ENCODE measurements at places on chromosomes 2 and 18.

GRCh38 chr2:222790932-222791331 lies 69.9 kb upstream of the ACSL3 start:
- no peaks in the 10 kb centered on the region for H3K36me3 ChIP-seq
- H3K4me3 ChIP-seq: no peak overlapping the region
- no peak overlapping the region for H3K27ac ChIP-seq
- H3K27me3 ChIP-seq: no peaks in the 10 kb centered on the region
- no peak for DNase-seq
- peaks cover 12% of the 10 kb centered on the region for H3K4me1 ChIP-seq

GRCh38 chr2:32715981-32716380 lies 88.1 kb downstream of the TTC27 start:
- no peaks in the 10 kb centered on the region for H3K27me3 ChIP-seq
- no peak overlapping the region for H3K4me3 ChIP-seq
- H3K36me3 ChIP-seq: peaks cover 56% of the 10 kb centered on the region
- H3K4me1 ChIP-seq: peaks cover 12% of the 10 kb centered on the region
- no peak overlapping the region for H3K27ac ChIP-seq
- no peak for DNase-seq

GRCh38 chr2:195003881-195004471 lies 653.0 kb upstream of the SLC39A10 start:
- H3K4me3 ChIP-seq: no peak overlapping the region
- no peak overlapping the region for H3K27ac ChIP-seq
- DNase-seq: no peak
- no peaks in the 10 kb centered on the region for H3K27me3 ChIP-seq

DNA sequence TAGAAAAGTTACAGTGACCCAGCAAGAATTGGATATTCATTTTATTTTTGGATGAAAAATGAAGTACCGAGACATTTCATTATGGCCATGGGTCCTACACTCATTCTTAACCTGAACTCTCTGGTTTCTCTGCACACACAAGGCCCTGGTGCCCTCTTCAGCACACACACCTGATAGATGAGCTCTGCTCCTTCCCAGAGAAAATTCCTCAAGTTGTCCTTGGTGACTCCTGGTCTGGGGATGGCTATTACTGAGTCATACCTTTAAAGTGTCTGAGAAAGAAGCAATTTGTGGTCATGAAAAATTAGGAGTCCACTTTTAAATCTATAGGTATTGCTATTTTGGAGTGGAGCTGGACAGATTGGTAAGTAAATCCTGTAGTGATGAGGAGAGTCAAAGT lies 311.5 kb downstream of the CDH2 start:
- no peaks in the 10 kb centered on the region for H3K4me1 ChIP-seq
- H3K27me3 ChIP-seq: no peaks in the 10 kb centered on the region
- H3K36me3 ChIP-seq: no peaks in the 10 kb centered on the region
- H3K4me3 ChIP-seq: no peak overlapping the region
- no peak for DNase-seq

- H3K27me3 ChIP-seq: peaks cover 2% of the 10 kb centered on the region
- no peaks in the 10 kb centered on the region for H3K4me1 ChIP-seq
- H3K27ac ChIP-seq: no peak overlapping the region
- no peak overlapping the region for H3K4me3 ChIP-seq
- DNase-seq: no peak
- H3K36me3 ChIP-seq: no peaks in the 10 kb centered on the region
Observed at GRCh38 chr2:75140288-75140687, 59.0 kb downstream of the TACR1 start.

DNA sequence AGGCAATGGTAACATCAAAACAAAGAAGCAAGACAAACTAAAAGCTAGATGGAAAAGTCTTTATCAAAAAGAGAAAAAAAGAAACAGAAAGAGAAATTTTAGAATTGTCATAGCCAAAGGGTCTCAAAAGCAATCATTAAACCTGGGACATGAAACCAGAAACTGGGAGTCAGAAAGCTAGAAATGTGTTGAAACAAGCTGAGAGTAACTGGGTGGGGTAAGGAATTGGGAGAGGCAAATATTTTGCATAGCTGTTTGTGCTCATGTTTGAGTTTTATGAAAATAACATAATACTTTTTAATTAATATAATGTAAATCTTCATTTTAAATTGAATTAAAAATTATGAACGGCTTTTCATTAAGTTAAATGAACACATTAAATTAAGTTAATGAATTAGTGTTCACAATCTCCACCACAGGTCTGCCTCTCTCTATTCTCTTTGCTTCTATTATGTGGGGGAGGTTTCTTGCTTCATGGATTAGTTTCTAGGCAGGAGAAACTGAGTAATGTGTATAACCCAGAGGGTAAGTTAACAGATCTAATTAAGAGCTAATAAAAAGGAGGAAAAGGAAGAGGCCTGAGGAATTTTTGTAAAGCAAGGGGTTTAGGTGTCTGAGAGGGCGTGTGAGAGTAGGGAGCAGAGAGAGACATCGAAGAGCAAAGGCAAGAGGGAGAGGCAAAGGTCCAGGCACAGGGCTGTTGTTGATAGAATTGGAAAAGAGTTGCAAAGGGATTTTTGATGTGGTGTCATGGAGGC lies 20.0 kb upstream of the SERPINB2 start:
- no peaks in the 10 kb centered on the region for H3K36me3 ChIP-seq
- H3K27me3 ChIP-seq: peaks cover 3% of the 10 kb centered on the region
- H3K4me3 ChIP-seq: no peak overlapping the region
- DNase-seq: no peak
- H3K4me1 ChIP-seq: no peaks in the 10 kb centered on the region
- H3K27ac ChIP-seq: no peak overlapping the region

DNA sequence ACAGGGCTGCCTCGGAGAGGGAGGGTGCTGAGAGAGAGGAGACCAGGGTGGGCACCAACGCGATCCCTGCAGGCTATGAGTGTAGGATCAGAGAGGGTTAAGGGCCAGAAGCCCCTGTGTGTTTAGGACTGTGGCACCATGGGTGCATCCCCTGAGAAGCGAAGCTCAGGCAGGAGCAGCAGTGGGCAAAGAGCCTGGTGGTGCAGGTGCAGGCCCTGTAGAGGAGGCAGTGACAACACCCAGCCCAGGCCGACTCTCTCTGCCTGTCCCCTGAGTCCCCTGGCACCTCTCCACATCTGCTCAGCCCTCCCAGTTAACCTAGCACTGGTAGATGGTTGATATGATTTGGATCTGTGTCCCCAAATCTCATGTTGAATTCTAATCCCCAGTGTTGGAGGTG lies 139.8 kb downstream of the RNF152 start:
- no peak for DNase-seq
- peaks cover 3% of the 10 kb centered on the region for H3K27me3 ChIP-seq
- H3K27ac ChIP-seq: no peak overlapping the region

- H3K27ac ChIP-seq: no peak overlapping the region
- H3K27me3 ChIP-seq: peaks cover 3% of the 10 kb centered on the region
- no peak for DNase-seq
- no peak overlapping the region for H3K4me3 ChIP-seq
Observed at GRCh38 chr2:216934151-216934550, 74.3 kb upstream of the TNP1 start.

GRCh38 chr2:41724465-41724864 lies 323.4 kb upstream of the PKDCC start:
- no peak overlapping the region for H3K4me3 ChIP-seq
- no peaks in the 10 kb centered on the region for H3K27me3 ChIP-seq
- H3K36me3 ChIP-seq: no peaks in the 10 kb centered on the region
- H3K4me1 ChIP-seq: peaks cover 8% of the 10 kb centered on the region
- DNase-seq: no peak
- no peak overlapping the region for H3K27ac ChIP-seq

- no peaks in the 10 kb centered on the region for H3K4me1 ChIP-seq
- peaks cover 12% of the 10 kb centered on the region for H3K27me3 ChIP-seq
- no peaks in the 10 kb centered on the region for H3K36me3 ChIP-seq
Observed at GRCh38 chr2:177098001-177098613, 114.5 kb upstream of the HNRNPA3 start.

- H3K4me1 ChIP-seq: peaks cover 49% of the 10 kb centered on the region
- H3K4me3 ChIP-seq: peak overlapping the region; percentile 56
- H3K36me3 ChIP-seq: peaks cover 12% of the 10 kb centered on the region
- DNase-seq: no peak
Observed at GRCh38 chr2:54013996-54014395, 43.2 kb upstream of the PSME4 start.

DNA sequence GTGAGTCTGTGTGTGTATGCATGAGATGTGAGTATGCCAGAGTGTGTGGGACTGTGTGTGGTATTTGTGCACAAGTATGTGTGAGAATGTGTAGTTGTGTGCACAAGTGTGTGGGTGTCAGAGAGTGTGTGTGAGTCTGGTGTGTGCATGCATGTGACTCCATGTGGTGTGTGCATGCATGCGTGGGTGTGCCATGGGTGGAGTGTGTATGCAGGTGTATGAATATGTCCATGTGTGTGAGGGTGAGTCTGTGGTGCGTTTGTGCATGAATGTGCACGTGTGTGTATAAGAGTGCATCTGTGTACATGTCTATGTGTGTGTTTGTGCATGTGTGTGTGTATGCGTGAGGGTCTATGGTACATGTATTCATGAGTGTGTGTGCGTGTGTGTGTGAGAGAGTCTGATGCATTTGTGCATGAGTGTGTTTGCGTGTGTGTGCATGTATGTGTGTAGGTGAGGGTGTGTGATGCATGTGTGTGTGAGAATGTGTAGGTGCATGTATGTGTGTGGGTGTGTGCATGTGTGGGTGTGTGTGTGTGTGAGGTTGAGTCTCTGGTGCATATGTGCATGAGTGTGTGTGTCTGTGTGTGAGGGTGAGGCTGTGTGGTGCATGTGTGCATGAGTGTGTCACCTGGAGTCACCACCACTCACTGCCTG lies 226.8 kb downstream of the LDLRAD4 start:
- peaks cover 13% of the 10 kb centered on the region for H3K4me1 ChIP-seq
- H3K4me3 ChIP-seq: no peak overlapping the region
- H3K27me3 ChIP-seq: peaks cover 6% of the 10 kb centered on the region
- no peaks in the 10 kb centered on the region for H3K36me3 ChIP-seq
- no peak for DNase-seq

DNA sequence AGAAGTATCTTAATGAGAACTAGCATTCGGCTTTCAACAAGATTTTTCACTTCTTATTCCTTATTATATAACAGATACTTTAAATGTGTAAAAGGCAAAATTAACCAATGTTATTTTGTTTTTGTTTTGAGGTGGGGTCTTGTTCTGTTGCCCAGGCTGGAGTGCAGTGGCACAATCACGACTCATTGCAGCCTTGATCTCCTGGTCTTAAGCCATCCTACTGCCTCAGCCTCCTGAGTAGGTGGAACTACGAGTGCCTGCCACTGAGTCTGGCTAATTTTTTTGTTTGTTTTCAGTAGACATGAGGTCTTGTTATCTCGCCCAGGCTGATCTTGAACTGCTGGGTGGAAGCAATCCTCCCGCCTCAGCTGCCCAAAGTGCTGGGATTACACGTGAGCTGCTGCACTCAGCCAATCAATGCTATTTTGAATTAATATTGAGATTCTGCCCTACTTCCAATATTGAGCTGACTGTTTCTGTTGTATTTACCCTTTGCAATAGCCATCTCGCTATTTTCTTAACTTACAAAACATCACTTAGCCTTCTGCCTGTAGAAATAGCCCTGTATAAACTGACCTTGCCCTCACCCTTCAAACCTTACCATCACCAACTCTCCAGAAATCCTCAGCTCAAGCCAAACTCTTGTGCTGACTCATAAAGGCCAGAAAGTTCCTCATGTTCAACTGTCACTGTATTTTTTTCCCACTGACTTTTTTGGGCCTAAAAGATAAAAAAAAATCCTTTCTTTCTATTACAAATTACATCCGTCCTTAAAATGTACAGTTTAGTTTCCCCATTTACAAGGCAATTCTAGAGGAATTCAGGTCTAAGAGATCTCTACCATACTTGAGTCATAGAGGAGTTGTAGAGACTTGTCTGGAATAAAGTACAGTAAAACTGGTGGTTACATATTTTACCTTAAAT lies 94.3 kb downstream of the OLA1 start:
- H3K4me1 ChIP-seq: no peaks in the 10 kb centered on the region
- no peak for DNase-seq
- no peak overlapping the region for H3K27ac ChIP-seq
- H3K27me3 ChIP-seq: no peaks in the 10 kb centered on the region
- peaks cover 6% of the 10 kb centered on the region for H3K36me3 ChIP-seq

- peaks cover 63% of the 10 kb centered on the region for H3K4me1 ChIP-seq
- H3K36me3 ChIP-seq: no peaks in the 10 kb centered on the region
- no peak for DNase-seq
- H3K27me3 ChIP-seq: no peaks in the 10 kb centered on the region
- peak overlapping the region; percentile 15 for H3K4me3 ChIP-seq
Observed at GRCh38 chr2:12008425-12009061, 262.1 kb downstream of the LPIN1 start.

GRCh38 chr2:71583876-71584275 lies 130.5 kb downstream of the DYSF start:
- DNase-seq: no peak
- H3K4me3 ChIP-seq: no peak overlapping the region
- H3K27me3 ChIP-seq: no peaks in the 10 kb centered on the region
- no peak overlapping the region for H3K27ac ChIP-seq
- no peaks in the 10 kb centered on the region for H3K4me1 ChIP-seq

DNA sequence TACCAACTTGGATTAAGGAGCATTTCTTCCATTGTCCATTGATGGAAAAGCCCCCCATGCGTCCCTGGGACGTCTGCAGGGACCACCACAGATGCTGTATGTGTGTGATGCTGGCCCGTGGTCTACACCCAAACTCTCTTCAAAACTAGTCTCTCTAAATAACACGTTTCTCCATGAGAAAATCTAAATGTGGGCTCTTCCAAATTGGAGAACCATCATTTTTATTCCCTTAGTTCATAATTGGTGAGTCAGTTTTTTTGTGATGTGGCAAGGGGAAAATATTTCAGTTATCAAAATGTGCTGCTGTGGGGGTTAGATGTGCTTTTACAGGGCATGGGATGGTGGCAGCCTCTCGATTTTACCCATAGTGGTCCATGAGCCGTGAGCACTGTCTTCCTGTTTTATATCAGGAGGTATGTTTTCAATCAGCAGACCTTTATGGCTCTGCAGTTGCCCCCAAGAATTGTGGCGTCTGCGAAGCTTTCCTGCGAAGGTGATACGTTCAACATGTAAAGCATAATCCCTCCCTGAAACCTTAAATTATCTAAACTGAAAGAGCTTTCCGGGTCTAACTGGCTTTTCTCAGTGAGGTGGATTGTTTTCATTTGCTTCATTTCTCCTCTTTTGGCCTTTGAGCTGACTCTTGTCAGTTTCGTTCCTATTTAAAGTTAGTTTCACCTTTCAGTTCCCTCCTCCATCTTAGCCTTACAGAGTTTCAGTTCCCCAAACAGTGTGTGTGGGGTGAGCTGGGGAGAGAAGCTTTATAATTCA lies 78.4 kb downstream of the SETBP1 start:
- H3K27ac ChIP-seq: peak overlapping the region; percentile 94
- peaks cover 27% of the 10 kb centered on the region for H3K36me3 ChIP-seq
- H3K27me3 ChIP-seq: no peaks in the 10 kb centered on the region

GRCh38 chr2:38474715-38475566 lies 97.9 kb upstream of the ATL2 start:
- no peak for DNase-seq
- peaks cover 23% of the 10 kb centered on the region for H3K27me3 ChIP-seq
- H3K4me1 ChIP-seq: peaks cover 6% of the 10 kb centered on the region
- no peak overlapping the region for H3K4me3 ChIP-seq
- no peak overlapping the region for H3K27ac ChIP-seq
